RWPE2 (cell line): ENCODE measurements at places on chromosomes 4 and X.

DNA sequence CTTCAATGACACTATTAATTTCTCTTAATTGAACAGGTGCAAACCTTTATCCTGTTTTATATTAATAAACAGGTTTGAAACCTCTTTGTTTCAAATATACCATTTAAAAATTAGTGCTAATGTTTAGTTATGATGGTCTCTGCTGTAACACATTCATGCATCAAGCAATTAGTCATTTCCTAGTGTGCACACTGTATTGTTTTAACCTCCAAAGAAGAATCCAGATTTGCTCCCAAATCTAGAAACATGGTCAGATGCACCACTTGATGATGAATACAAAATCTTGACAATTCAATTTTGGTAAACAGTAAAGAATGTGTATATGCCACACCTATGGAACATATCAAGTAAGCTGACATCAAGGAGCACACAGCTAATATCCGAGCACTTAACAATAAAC, 157.1 kb downstream of the TRIML1 start:
- no peak overlapping the region for H3K27ac ChIP-seq
- no peak overlapping the region for H3K4me3 ChIP-seq
- no peak for DNase-seq

GRCh38 chrX:69015156-69015555, 150.1 kb downstream of the PJA1 start:
- H3K27me3 ChIP-seq = no peaks in the 10 kb centered on the region
- H3K4me1 ChIP-seq = no peaks in the 10 kb centered on the region
- H3K36me3 ChIP-seq = no peaks in the 10 kb centered on the region

DNA sequence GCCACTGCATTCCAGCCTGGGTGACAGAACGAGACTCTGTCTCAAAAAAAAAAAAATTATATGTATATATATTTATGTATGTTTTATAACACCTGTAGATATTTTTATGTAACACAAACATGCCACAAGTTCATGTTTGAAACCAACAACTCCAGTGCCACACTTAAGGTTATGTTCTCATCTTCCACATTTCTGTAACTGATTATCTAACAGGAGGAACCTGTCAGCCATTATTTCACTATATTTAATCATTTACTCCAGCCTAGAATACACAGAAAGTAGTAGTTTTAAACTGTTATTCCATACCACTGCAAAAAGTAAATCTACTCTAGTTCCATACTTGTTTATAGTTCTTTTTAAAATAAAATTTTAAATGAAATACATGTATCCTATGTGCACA, 32.3 kb downstream of the MCUB start:
- H3K27me3 ChIP-seq = no peaks in the 10 kb centered on the region
- no peaks in the 10 kb centered on the region for H3K4me1 ChIP-seq
- no peaks in the 10 kb centered on the region for H3K36me3 ChIP-seq
- no peak overlapping the region for H3K4me3 ChIP-seq

DNA sequence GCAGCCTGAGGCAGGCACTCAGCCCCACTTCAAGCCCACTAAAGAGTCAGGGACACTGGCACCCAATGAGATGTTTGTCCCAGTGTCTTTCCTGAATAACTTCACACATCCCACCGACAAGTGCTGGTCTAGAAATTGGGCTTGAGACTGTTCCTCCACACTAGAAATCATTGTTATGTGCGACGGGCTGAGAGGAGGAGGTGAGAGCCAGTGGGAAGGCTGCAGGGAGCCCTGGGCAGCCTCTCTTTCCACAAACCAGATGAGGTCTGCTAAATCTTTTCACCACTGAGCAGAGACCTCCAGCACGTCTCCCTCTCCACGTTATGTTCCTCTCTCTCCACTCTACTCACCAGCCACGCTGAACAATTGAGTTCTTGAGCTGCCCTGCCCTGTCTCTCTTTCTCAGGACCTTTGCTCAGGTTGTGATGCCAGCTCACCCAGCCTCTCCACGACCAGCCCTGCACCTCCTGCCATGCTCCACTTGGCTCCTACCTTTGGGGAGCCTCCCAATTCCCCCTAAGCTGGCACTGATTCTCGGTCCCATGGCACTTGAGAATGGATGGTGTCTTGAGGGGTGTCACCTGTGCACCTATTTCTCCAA, 8.4 kb downstream of the SCD5 start:
- H3K27me3 ChIP-seq = no peaks in the 10 kb centered on the region
- H3K4me1 ChIP-seq = peaks cover 12% of the 10 kb centered on the region
- H3K27ac ChIP-seq = no peak overlapping the region
- no peaks in the 10 kb centered on the region for H3K36me3 ChIP-seq
- H3K4me3 ChIP-seq = no peak overlapping the region

DNA sequence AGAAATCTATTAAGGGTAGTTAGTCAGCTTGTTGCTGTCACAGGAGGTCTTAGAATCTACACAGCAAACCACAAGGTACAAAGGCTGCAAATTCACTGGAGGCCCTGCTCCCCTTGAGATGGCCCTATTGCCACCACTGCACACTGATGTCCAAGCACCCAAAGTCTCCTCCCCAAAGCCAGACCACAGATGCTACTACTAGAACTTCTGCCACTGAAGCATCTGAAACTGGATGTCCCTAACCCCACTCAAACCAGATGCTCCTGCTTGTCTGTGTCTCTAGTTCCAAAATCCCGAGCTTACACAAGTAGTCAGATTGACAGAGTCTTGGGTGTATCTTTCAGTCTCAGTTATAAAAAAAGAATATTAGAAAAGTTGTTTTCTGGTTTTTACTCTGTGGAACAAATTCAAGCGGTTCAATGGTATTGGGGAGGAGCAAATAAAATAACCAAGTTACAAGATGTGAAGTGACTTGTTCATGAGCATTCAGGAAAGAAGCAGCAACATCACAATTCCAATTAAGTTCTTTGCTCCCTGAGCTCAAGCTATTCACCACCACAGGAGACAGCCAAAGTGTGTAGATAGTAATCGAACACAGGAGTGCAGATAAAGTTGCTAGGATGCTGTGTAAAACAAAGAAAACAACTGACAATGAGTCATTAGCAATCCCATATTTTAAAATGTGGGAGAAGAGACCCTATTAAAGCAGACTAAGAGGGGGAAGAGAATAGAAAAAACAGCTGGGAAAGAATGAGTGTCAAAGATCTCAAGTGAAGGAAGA, 352.3 kb downstream of the PDGFC start:
- H3K36me3 ChIP-seq = no peaks in the 10 kb centered on the region
- no peak overlapping the region for H3K4me3 ChIP-seq
- no peak overlapping the region for H3K27ac ChIP-seq
- H3K27me3 ChIP-seq = no peaks in the 10 kb centered on the region
- DNase-seq = no peak

GRCh38 chrX:107894038-107894437, 68.4 kb downstream of the MID2 start:
- H3K27ac ChIP-seq = no peak overlapping the region
- no peaks in the 10 kb centered on the region for H3K4me1 ChIP-seq
- no peak for DNase-seq
- H3K27me3 ChIP-seq = no peaks in the 10 kb centered on the region
- H3K36me3 ChIP-seq = no peaks in the 10 kb centered on the region

DNA sequence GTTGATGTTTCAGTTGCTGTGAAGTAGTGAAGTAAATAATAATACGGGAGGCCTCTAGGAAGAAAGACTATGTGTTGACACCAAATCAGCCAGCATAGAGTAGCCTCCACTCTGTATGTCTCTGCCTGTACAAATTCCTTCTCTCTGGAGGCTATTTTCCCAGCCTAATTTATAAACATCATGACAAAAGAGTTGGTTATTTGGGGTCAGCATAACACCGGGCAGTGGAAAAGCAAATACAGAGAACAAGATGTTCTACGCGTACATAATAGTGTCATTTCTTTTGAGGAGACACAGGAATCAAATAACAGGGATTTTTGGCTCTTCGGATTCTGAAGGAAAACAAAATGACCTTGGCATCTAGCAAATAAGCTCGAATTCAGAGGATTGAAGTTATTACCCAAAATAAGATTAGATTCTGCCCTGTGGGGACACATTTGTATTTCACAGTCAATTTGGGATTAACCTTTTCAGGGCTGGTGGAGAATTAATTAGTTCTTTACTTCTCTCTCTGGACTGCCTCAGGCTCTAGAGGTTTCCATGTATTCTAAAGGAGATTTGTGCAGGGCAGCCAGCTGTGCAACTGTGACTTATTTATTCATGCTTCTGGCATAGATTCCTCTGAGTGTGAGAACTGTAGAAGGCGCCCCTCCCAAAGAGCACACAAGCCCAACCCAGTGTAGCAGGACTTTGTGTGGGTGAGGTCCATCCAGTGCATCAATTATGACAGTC, 14.1 kb upstream of the SYTL4 start:
- H3K27ac ChIP-seq = no peak overlapping the region
- DNase-seq = no peak
- H3K27me3 ChIP-seq = no peaks in the 10 kb centered on the region
- H3K4me3 ChIP-seq = no peak overlapping the region
- no peaks in the 10 kb centered on the region for H3K36me3 ChIP-seq
